ENCODE measurements at places on chromosomes 5 and 9.

- DNase-seq, result no peak
Observed at GRCh38 chr9:115296831-115297565, 179.0 kb upstream of the TNC start.

GRCh38 chr5:113084402-113085083 lies 107.9 kb downstream of the DCP2 start:
- DNase-seq, result no peak

- no peak for DNase-seq
Observed at GRCh38 chr5:124172389-124173003, 573.9 kb downstream of the ZNF608 start.

GRCh38 chr9:72753266-72753893 lies 199.5 kb downstream of the ALDH1A1 start:
- no peak for DNase-seq

DNA sequence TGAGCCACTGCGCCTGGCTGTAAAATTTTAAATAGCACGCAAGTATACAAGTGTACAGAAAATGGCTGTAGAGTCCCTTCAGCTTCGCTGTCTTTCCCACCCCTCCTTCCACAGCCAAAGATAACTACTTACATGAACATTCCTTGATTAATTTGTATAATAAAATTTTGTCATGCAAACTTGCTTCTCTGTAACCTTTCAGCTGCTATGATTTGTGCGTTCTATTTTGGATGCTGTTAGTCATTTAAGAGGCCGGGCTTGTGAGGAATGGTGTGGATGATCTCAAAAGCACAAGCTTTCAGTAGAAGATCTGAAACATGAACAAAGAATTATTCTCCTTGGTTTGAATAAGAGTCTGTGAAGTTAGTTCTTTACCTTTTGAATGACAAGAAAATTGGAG lies 115.0 kb upstream of the TLE1 start:
- DNase-seq, result no peak

DNA sequence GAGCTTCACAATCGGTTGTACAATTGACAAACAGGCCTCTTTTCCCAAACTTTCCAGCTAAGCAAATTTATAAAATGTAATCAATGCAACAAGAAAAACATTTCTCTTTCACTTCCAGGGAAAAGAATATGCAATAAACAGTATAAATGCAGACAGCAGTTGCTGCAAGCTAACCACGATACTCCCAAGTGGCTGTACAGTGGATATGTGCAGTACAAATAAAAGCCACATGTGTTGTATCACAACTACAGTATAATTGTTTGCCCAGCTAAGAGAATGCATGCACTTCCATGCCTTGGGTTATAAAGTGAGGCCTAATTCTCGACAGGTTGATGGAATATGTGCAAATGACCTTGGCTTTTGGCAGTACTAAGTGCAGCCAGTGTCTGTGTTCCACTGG lies 16.7 kb upstream of the PDCL start:
- no peak for DNase-seq

GRCh38 chr5:38265546-38266179 lies 7.3 kb downstream of the EGFLAM start:
- DNase-seq, result peak; percentile 9

DNA sequence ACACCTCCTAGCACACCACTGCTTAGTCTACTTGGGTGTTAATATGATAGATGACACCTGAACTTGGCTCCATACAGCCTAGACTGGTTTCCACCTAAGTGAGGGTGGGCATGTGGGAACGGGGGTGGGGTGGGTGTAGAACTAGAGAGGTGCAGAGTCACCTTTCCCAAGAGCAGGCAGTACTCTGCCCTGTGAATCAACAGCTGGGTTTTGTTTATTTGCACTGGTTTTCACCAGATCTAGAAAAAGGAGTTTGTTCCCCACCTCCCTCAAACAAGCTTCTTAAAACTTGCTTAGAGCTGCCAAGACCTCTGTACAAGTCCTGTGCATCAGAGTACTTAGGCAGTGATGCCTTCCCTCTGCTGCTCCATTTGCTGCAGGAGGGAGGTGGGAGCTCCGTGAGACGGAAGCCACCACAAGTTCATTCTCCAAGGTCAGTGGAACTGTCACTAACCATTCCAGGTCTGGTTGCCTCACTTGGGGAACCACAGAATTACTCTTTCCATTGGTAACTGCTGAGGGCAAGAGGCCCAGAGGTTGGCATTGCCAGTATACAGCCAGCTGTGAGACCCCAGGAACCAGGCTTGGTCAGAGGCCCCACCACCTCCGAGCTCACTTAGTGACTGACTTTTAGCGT lies 163.5 kb downstream of the NR3C1 start:
- DNase-seq, result no peak

- no peak for DNase-seq
Observed at GRCh38 chr5:134131165-134131564, 16.7 kb downstream of the TCF7 start.

DNA sequence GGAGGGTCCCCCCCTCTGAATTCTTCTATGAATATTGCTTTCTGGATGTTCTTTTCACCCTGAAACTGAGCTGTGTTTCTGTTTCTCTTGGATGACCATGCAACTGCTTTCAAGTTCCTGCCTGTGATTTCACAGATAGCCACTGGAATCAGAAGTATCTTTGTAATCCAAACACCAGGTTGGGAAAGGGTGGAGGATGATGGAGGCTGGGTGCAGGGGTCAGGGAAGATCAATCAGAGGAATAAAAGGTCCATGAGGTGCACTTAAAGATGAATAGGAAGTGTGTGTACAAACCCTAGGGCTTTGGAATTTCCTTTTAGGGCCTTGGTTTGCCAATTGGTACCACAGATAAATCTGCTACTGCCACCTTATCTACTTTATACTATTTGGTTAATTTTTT lies 68.2 kb upstream of the AGXT2 start:
- DNase-seq, result no peak

DNA sequence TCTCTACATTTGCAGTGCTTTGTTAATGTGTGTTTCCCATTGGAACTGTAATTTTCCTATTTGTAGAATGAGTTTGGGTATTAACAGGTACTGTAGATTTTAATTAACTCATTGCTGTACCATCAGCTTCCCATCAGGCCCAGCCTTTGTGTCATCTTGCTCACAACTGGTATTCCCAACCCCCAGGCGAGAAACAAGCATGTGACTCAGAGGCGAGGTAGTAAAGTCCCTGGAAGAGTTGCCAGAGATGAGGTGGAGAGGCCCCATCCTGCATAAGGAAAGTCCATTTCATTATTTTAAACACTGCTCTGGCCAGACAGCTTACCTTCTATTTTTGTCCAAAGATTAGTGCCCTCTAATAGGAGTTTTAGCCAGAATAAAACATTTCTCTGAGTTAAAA lies 29.9 kb downstream of the ADCY2 start:
- DNase-seq, result no peak

GRCh38 chr9:93001031-93001430 lies 53.7 kb downstream of the FGD3 start:
- no peak for DNase-seq

DNA sequence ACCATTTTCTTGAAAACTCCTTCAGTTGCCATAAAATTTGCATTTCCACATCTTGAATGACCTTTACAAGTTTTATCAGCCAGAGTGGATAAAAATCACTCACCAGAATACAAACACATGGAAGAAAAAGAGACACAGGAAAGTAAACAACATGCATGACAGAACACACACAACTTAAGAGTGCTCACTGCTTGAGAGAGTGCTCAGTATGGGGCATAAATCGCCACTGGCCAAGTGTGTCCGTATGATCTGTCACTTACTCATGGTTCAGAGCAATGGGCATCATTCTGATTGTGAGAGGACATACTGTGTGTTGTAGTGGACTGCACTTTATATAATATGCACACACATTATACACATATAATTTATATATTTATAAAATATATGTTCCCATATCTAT lies 155.6 kb upstream of the NTRK2 start:
- DNase-seq, result no peak

- DNase-seq, result no peak
Observed at GRCh38 chr9:104743376-104743985, 4.0 kb upstream of the NIPSNAP3A start.

GRCh38 chr5:67123819-67124218 lies 72.8 kb downstream of the CD180 start:
- no peak for DNase-seq

DNA sequence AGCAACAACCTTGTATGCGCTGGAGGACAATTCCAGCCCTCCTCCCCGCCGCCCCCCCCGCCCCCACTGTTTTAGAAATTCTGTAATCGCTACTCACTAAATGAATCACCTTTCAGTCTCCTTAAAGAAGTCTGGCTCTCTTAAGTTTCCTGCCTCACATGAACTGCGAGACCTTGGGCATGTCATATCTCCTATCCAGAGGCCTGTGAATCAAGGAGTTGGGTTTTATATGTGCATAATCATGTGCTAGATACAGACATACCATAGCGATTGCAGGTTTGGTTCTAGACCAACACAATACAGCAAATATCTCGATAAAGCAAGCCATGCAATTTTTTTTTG lies 337 bp upstream of the DMAC1 start:
- DNase-seq, result no peak

DNA sequence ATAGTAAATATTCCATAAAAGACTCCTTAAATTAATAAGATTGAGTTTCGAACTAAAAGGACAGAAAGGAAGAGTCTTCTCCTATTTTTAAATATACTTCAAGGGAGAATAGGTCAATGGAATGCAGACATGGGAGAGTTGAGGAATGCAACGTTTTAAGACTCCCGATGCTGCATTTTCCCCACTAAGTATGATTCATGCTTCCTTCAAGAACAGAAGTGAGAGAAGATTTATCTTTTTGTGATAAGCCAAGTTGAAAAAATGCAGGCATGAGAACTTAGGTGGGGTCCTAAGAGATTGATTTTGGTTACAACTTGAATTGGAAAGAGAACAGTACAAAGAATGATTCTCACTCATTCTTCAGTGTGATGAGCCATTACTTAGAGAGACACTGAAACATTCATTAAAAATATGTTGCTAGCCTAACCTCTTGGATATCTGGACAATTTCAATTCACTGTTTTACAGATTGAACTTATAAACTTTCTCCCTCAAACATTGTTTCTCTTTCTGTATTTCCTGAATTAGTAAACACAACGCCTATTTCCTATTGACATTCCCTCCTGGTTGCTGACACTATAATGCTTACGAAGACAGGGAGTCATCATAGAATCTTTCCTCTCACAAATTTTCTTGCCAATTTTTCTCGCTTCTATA lies 1666.1 kb upstream of the WWC1 start:
- DNase-seq, result no peak

DNA sequence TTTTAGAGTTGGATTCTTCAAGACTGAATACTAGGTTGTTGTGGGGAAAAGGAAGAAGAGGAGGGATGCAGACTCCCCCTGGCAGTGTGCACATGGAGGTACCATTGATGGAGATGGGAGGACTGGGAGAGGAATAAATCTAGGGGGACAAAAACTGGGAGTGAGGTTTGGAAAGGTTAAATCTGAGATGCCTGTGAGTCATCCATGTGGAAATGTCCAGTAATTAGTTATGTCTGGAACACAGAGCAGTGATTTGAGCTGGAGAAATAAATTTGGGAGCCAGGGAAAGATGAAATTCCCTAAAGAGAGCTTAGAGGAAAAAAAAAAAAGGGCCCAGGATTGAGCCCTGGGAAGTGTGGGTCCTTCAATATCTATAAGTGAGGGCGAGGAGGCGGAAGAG lies 8.0 kb upstream of the CCIN start:
- DNase-seq, result no peak

- no peak for DNase-seq
Observed at GRCh38 chr9:93257808-93258331, 73.9 kb downstream of the WNK2 start.

GRCh38 chr5:80078921-80079320 lies 43.8 kb downstream of the THBS4 start:
- no peak for DNase-seq

DNA sequence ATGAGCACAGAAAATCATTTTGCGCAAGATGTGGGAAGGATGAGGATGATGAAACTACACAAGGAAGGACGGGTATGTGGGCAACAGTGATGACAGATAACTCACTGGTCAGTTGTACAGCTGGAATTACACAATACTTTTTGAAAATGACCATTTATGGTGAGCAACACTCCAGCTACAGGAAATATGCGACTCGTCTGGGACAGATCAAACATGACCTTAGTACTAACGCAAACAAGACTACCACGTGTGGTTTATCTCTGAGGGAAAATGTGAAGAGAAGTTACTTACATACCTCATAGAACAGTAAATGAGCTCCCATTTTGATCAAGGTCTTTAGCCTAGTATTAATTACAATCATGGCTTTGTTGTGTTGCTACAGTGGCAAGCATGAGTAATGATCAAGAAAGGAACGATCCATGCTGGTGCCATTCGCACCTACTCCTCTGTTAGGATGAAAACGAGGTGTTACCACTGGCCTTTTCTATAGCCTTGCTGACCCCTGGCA lies 456.9 kb downstream of the BNC2 start:
- DNase-seq, result no peak

GRCh38 chr5:78799266-78800017 lies 150.9 kb upstream of the LHFPL2 start:
- no peak for DNase-seq

GRCh38 chr5:6737043-6737941 lies 24.1 kb downstream of the TENT4A start:
- DNase-seq, result no peak

DNA sequence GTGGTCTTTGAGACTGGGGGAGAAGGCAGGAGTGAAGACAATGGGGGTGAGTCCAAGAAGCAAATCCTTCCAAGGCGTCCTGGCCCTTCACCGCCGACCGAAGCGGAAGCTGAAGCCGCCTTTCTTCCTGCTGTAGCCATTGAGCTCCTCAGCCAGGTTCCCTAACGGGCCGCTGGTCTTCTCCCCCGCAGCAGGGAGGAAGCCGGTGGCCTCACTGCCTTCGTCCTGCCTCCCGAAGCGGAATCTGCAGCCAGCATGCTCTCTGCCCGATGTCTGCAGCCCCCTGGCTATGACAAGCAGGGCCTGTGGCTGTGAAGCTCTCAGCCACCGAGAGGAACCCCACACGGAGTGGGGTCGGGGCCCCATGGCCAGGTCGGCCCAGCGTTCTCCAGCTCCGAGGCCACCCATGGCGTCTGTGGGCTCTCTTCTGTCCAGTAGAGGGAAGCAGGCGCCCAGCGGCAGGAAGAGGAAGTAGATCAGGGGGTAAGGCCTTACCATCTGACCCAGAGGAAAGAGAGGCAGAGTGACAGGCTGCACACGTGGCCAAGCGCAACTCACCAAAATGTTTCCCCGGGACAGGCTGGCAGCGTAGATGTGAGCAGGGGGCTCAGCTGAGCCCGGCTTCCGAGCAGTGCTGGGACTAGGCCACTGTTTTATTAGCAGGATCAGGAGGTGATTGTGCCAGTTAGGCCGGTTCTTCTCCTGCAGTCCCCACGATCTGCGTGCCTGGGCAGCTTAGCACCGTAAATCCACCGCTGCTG lies 3.1 kb downstream of the QRFP start:
- no peak for DNase-seq

DNA sequence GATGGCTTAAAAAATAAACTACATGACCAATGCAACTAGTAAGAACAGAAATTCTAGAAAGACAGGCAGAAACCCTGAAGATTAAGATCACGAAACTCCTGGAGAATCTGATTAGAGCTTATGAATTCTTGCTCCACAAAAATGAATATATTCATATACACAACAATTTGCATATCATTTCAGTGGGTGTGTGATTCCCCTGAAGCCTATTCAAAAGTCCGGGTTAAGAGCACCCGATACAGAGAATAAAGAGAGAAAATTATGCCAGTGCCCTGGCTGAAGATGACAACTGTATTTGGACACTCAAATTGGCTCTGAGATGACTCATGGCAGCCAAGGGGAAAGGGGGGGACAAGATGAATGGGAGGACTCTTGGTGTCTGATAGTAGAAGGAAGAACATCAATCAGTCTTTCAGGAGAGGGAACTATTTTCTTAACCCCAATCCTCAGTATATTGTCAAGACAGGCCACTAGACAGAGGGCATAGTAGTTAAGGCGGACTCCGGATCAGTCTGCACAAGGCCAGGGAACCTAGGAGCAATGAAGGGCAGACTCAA lies 6.0 kb downstream of the TMOD1 start:
- DNase-seq, result no peak
